ENCODE measurements at places on chromosomes 16 and 17.

GRCh38 chr17:81162491-81162890, 2.8 kb upstream of the PVALEF start:
- DNase-seq = no peak

GRCh38 chr16:20675488-20676267, 21.8 kb downstream of the ACSM1 start:
- no peak for DNase-seq

DNA sequence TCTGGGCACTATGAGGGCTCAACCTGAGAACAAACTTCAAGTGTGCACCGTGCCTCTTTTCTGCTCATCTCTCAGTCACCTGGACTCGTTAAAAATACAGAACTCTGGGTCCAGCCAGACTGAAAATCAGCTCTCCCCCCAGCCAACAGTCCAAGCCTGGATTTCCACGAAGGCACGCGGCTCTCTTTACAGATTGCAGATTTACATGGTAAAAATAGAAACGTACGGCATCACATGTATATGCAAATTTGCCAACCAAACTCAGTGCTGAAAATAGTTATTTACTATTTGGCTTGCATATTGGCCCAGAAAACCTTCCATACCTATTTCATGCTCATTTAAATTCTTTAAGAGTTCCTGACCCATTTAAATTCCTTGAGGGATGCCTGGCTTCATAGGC, 315.8 kb downstream of the MAF start:
- no peak for DNase-seq

DNA sequence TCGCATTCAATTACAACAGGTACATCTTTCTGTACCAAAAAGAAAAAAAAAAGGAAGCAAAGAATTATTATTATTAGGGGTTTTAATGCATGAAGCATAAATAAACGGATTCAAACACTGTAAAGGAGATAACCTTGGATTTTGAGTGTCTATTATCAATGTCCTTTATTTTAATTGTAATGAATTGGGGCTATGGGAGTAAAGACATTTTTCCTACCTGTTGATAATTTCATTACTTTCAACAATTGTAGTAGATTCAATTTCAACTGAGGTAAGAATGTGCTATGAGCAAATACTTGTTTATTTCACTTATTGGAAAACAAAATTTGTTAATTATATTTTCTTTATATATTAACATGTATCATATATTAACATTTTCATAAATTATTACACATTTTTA, 855.6 kb downstream of the KCNJ2 start:
- DNase-seq = no peak

GRCh38 chr17:987931-988330, 8.4 kb upstream of the NXN start:
- DNase-seq = no peak

DNA sequence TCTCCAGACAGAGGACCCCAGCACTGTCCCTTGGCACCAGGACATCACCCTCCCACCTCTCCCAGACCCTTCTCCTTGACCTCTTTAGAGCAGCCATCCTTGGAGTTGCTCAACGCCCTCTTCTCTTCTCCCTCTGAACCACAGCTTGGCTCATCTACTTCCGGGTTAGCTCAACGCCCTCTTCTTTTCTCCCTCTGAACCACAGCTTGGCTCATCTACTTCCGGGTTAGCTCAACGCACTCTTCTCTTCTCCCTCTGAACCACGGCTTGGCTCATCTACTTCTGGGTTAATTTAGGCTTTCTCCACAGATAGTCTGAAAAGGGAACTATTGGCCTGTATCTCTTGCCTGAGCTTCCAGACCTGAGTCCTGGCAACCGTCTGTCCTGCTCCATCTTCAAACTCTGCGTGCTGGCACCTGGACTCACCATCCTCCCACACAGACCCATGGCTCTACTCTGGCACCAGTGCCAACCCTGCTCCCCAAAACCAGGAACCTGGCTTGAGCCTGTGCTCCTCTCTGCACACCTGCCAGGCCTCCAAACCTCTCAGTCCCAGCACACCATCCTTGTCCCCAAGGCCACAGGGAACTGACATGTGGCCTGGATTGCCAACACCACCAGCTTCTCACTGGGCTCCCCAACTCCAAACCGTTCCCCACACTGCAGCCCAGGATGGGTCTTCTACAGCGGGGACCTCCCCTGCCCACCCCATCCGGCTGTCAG, 25.3 kb upstream of the FAAP100 start:
- DNase-seq = no peak

- no peak for DNase-seq
Measured at GRCh38 chr17:76484228-76484725, 16.9 kb downstream of the AANAT start.

DNA sequence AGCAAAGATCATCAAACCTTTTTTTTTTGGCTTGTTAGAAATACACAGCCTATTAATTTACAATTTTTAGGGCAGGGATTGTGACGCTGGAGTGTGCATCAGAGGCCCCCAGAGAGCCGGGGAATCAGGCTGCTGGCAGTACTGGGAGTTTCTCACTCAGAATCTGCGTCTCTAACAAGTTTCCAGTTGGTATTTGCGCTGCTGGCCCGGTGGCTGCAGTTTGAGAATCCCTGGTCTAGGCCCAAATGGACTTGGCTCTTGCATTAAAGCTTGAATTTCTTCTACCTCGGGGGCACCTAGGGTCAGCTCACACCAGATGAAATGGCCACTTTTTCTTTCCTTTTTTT, 150.9 kb upstream of the CIBAR2 start:
- DNase-seq = no peak
